H1 (cell line): ENCODE measurements at places on chromosomes 12 and 14.
A peak's percentile ranks its signal among the peaks of the same experiment; 100 is the strongest.

- DNase-seq, result no peak
Measured at GRCh38 chr12:9829982-9830381, 2.7 kb downstream of the KLRF1 start.

GRCh38 chr14:43147485-43147884 lies 1359.6 kb downstream of the FSCB start:
- DNase-seq, result no peak

DNA sequence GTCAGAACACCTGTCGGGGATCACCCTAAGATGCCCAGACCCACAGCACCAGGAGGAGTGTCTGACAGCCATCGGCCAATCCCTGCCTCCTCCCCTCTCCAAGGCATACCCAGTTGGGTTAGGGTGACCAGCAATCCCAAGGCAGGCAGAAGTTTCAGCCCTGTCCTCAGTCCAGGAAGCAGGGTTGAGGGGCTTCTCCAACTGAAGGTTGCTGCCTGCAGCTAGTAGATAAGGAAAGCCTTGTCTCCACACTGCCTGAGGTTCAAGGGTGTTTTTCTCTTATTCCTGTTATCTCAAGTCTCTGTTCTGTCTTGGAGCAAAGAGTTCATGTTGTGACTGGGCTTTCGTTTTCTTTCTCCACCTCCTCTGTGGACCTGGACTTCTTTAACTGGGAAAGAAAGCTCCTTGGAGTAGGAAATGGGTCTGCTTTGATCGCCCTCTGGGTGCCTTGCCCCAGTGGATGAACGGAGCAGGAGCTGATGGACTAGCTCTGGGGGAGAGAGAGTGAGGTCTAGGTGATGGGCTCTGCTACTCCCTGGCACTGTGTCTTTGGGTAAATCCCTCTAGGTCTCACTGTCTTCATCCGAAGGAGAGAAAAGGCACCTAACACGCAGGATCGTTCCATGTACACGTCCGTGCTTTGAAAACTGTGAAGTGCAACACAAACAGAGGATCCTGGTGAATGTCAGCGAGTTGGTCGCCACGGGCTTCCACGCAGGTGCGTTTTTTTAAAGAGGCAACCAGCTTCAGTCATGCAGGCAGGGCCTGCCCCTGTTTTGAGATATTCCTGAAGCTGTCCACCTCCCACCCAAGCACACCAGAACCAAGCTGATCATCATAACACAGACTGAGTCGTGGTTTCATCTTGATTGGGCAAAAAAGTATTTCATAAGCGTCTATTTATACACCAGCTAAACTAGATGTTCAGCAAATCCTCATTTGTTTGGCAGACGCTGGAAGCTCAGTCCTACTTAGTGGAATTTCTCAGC lies 52.5 kb upstream of the FOXN3 start:
- DNase-seq, result no peak

DNA sequence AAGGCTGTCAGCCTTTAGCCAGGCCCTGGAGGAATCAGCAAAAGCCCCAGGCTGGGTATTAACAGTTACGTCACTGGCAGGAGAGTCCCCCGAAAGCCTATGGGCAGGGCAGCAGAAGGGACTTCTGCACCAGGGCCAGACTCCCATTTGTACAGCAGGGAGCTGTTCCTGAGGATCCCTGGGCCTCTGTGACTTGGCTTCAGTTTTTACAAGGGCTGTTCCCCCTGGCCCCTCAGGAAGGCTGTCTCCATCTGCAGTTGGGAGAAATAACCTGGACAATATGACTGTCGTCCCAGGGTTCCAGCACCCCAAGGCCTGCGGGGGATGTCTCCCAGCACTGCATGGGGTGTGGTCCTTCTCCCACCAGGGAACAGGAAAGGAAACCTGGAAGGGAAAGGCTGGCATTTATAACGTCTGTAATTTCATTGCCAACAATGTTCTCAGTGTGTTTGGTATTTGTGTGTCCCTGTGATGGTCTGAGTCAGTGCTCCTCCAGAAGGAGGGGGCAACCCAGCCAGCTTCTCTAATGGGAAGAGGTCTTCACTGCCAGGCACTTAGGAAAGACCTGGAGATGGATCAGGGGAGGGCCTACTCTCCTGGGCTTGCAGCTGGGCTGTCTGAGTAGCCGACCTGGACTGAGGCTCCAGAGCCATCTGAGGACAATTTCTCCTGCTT lies 42.4 kb downstream of the ERH start:
- DNase-seq, result no peak

GRCh38 chr12:87801860-87802720 lies 227.1 kb downstream of the C12orf50 start:
- DNase-seq, result no peak

- DNase-seq, result no peak
Measured at GRCh38 chr12:124939079-124939420, 24.6 kb upstream of the UBC start.

- no peak for DNase-seq
Measured at GRCh38 chr14:97413966-97414717, 617.0 kb downstream of the VRK1 start.

DNA sequence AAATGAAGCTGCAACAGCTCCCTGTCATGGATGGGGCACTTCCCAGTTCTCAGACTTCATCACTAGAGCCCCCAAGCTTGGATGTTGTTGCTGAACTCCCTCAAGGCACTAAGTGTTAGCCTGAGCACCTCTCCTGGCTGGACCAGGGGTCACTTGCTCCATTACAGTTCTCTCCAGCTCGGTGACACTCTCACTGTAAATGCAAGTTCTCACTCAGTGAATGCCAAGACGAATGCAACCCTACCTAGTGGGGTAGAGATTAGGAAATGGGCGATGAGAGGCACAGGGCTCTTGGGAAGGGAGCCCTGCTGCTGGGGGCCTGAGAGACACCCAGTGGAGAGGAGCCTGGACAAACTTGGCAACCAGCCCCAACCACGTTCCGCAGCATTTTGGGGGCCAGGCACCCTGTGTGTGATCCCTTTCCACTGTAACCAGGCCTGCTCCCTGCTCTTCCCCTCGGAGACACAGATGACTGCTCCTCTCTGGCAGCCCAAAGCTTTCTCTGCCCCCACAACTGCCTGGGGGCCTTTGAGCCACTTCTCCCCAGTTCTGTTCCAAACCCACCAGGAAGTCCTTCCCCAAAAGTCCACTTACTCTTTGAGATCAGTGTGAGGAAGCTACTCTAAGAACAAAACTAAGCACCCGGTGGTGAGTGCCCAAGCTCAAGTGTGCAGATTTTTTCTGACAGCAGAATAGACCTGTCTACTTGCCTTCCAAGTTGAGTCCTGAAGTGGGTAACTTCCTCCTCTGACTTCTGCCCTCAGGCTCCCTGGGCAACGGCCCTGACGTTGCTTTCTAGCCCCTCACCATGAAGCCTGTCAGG lies 8.0 kb upstream of the SELPLG start:
- DNase-seq, result no peak

DNA sequence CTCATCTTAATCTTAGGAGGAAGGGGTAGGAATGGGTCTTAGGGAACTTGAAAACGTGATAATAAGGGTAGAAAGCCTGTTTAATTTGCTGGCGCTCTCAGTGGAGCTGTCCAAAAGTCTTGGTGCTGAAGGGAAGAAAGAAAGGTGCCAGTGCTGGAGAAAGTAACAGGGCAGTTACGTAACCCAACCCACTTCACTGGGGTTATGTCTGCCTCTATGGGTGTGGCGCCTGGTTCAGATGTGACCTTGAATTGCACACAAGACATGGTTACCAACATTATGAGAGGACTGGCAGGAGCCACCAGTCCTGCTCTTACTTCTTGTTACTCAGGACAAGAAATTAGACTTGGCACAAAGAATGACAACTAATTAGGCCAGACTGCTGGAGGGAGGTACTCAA lies 18.6 kb upstream of the GPATCH2L start:
- no peak for DNase-seq

- DNase-seq, result no peak
Measured at GRCh38 chr12:105109465-105110212, 2.1 kb downstream of the WASHC4 start.

DNA sequence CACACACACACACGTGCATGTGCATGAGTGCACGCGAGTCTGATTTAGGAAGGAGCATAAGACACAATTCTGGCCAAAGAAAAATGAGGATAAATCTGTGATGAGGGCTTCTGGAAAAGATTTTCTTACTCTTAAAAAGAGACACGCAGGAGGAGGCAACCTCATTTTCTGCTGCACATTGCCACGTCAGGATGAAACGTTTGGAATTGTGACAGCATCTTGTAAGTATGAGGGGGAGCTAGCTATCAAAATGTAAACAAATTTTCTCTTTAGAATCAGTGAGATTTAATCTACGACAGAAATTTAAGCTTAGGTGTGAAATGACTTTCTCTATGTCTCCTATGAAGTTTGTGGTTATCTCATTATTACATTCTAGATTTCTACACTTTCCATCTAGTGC lies 31.1 kb upstream of the NUBPL start:
- DNase-seq, result no peak

DNA sequence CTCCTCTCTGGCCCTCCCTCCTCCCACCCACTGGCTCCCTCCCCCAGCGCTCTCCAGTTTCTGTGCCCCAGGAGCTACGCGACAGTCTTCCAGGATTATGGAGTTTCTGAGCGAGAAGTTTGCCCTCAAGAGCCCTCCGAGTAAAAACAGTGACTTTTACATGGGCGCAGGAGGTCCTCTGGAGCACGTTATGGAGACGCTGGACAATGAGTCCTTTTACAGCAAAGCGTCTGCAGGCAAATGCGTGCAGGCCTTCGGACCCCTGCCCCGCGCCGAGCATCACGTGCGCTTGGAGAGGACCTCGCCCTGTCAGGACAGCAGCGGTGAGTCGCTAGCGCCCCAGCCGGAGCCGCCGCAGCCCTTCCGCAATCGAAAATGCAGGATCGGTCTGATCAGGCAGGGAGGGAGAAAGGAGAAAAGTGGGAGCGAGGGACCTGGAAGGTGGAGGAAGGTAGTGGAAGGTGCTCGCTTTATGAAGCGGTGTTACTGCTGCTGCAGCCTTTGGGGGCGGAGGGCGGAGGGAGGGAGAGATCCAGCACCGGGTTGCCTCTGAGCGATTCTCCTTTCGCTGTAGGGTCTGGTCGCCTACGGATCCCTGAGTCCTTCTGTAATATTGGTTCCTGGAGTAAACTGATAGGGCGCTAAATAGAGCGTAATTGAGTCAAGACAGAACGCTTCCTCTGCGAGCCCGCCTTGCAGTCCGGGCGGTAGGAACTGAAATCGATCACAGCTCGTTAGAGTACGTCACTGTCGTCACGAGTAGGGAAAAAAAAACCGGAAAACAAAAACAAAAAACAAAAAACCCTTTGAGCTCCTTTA lies at the start of gene ALX1:
ALX1 (plus strand) TSS at position 56 of the 819 bp plus-strand sequence; CDS start at position 98, 42 bp downstream.
- DNase-seq, result no peak

DNA sequence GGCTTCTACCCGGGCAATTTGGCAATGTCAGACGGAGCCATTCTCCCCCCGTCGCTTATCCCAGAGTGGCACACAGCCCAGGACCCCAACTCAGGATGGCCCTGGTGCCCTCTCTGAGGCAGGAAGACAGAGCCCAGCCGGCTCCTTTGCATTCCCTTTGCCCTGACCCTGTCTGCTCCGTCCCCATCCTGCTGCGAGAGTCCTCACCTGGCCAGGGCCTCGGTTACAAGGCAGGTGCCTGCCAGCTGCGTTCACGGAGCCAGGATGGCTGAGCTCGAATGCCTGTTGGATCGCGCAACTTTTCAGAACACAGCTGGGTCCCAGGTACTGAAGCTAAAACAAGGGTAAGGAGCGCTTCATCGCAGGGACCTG lies 18.6 kb downstream of the LRTM2 start:
- no peak for DNase-seq

- DNase-seq, result no peak
Measured at GRCh38 chr14:23078692-23079116, 16.2 kb downstream of the ACIN1 start.

DNA sequence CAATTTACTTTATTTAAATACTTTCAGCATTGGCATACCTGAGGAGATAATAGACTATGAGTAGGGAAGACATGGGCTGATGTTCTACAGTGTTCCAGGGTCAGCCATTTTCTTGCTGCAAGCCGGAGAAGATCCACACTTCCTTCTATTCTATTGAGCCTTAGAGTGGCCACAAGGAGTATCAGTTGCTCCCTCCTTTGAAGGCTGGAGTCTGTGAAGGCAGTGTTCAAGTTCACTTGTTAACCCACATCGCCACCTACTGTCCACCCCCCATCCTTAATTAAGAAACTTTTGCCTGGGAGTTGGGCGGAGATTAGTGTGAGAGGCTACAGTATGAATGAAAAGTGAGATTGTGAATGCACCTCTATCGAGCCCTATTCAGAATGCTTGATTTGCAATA lies 666.6 kb downstream of the NRXN3 start:
- DNase-seq, result peak; percentile 77
